ENCODE measurements at places on chromosomes 4 and X.

GRCh38 chr4:78100060-78100459 lies 42.9 kb downstream of the FRAS1 start:
- no peak for DNase-seq

DNA sequence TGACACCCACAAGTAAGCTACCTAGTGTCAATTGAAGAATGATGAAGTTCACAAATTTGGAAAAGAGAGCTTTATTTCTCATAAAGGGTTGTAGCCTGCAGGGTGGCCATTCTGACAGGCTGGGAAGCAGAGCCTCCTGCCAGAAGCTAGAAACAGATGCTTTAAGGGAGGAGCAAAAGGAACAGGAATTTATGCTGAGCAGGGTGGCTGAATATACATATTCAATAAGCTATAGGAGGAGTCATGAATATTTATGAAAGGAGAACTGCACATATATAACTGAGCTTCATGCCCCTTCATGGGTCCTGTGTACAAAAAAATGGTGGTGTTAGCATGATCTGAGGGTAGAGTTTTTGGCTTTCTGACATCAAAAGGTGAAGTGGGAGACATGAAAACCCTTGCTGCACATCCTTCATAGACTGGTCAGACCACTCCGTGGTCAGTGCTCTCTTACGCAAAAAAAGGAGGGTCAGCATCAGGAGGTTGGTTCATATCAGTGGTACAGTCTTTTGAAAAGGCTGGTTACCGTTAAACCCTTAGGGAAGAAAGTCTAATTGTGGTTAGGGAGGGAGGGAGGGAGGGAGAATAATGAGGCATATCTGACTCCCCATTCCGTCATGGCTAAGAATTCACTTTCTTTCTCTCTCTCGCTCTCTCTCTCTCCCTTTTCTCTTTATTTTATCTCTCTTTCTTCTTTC lies 121.4 kb downstream of the LUZP4 start:
- DNase-seq = no peak

GRCh38 chr4:123554801-123555232 lies 158.2 kb downstream of the SPRY1 start:
- DNase-seq = no peak

DNA sequence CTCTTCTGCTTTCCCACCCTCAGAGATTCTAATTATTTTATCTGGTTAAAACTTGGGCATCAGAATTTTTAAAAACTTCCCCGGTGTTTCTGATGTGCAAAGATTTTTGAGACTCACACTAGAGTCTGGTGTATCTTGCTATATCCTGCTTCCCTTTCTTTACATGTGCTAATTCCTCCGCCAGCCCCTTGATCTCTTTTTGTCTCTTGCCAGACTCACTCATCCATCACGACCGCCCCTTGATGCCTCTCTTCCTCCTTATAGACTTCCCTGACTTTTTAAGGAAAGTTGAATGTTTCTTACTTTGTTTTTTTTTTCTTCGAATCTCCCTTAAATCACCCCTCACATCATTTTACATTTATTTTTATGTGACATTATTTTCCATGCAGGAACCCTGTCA lies 274.9 kb upstream of the PITX2 start:
- DNase-seq = no peak

DNA sequence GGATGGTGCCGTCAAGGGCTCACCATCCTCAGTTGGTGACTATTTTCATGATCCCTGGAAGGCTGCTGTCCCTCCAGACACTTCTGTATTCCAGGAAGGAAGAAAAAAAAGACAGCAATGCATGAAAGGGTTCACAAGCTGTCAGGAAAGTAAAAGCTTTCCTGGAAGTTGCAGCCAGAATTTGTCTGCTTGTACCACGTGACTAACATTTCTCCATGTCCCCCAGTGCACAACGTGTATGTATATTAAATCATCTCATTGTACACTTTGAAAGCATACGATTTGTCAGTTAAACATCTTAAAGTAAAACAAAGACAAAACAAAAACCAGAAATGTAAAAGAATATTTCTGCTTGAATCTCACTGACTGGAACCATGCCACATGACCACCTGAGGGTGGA lies 127.4 kb upstream of the CLNK start:
- DNase-seq = no peak

DNA sequence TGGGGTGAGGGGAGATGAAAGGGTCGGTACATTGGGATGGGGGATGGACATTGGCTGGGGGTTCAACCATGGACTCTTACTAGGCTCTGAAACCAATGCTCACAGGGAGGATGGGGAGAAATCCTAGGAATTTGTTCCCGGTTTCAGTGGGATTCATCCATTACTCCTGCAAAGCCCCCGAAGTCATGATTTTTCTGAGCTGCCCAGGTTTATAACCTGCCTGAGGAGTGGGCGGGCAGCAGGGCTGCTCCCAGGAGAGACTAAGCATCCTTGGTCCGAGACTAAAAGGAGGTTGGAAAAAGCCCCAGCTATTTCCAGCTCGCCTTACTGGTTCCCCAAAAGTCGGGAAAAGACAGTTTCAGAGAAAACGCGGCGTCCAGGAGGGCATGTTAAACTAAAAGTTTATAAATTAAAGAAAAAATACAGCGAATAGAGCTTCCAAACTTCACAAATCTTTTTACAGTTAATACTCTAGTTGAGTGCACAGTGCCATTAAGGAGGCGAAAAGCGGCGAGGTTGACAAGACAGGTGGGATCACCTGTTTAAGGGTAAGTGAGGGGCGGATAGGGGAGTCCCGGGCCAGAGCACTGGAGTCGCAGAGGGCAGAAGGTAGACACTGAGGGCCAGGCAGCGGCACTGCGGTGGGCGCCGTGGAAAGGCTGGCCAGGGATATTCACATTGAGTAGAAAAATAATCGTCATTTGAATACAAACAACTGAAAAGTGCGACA lies 3.7 kb downstream of the NKX3-2 start:
- DNase-seq = no peak

- no peak for DNase-seq
These were observed 280.6 kb downstream of the PARM1 start for GRCh38 chr4:75213480-75213879.

- no peak for DNase-seq
These were observed 91.4 kb upstream of the MAD2L1 start for GRCh38 chr4:120158046-120158445.

GRCh38 chr4:16205298-16206164 lies 20.7 kb downstream of the TAPT1 start:
- no peak for DNase-seq

DNA sequence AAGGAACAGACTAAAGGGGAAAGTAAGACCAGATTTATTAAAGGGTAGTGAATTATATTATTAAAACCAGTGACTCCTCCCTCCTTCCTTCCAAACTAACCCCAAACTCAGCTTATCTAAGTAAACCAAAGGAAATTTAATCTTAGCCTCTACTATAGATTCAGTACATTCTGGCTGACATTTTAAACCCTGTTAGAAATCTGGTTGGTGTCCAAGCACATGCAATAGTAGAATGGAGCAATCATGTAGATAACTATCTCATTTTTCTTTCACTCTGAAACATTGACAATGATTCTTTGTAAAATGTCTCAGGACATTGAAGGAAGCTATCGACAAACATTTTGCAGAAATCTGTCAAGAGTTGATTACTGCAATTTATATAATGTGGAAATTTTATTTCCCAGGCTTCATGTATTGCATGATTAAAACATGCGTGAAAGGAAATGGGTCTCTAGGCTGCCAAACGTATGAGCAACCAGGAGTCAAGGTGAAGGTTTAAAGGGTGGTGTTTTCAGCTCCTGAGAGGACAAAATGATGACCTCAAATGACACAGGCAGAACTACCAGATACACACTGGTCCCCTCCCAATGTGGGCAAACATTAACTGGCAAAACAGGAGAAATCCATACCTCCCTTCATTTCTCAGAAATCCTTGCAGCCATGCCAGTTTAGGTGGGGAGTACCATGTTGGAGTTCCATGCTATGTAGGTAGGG lies 58.2 kb upstream of the RBM47 start:
- DNase-seq = no peak

GRCh38 chr4:42747971-42748370 lies 91.1 kb upstream of the ATP8A1 start:
- no peak for DNase-seq

DNA sequence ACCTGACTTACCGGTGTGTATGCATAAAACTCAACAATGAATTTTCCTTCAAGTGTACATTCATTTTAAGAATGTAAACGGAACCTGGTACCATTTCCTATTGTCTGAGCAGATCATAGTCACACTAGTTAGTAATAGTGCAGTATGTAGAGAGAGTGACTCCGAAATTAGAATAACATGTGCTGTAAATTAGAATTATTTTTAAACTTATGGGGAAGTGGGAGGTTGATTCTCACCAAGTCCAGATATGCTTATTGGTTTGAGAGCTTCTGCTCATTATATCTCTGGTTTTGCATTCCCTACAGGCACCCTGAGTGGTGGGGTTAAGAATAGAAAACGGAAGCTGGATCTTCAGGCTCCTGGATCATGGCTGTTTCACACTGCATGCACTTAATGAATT lies 39.6 kb downstream of the KLF3 start:
- DNase-seq = no peak

- no peak for DNase-seq
These were observed 72.1 kb downstream of the IDS start for GRCh38 chrX:149433051-149433450.

GRCh38 chrX:19709812-19710518 lies 177.4 kb downstream of the SH3KBP1 start:
- no peak for DNase-seq

DNA sequence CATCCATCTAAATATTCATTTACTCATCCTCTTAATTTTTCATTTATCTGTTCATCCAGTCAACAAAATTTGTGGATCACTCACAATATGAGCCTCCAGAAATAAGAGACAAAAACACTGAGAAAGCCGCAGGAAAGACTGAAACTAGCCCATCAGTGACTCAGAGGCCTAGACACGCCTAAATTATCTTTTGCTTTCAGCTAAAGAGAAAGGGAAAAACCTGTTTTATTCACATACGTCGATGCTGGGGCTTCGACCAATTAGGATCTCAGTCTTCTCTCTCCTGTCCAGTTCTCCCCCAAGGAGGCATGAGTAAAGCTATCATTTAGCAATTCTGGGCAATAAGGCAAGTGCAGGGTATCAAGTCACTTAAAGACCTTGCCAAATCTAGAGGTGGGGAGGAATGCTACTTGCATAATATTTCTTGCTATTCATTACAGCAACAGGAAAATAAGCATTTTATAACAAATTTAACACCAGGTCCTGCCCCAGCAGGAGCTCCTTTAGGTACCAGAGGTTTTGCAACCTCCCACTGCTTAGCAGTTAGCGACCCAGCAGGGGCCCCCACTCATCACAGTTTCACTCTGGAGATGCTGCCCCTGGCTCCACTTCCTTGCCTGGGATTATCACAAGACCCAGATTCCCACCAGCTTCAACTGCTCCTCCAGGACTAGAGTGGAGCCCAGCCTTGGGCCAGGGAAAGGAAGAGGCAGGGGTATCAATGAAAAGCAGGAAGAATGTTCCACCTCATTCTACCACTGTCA lies 30.1 kb upstream of the TMEM154 start:
- no peak for DNase-seq

DNA sequence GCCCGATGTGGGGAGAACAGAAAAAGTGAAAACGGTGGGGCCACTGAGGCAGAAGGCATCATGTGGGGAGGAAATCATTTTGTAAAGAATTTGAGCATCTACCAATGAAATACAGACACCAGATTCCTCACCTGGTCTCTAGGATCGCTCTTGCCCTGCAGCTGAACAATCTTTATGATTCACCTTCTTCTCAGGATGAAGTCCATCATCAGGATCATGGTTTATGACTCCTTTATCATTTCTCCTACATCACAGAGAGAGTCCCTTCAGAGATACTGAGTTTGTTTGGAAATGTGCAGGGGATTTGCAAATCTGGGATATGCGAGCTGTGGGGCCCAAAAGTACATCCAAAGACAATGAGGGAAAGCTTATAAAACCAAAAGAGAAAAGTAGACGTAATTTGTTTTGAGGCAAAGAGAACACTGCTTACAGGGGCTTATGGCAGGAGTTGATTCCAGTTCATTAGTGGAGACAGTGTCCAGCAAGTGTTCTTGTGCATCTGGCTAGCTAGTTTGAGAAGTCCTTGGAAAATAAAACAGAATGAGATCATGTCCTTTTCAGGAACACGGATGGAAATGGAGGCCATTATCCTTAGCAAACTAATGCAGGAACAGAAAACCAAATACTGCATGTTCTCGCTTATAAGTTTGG lies 15.3 kb upstream of the ANXA5 start:
- DNase-seq = no peak

GRCh38 chrX:10124506-10125247 lies 32.1 kb upstream of the CLCN4 start:
- no peak for DNase-seq

- no peak for DNase-seq
These were observed 163.3 kb upstream of the SLC7A11 start for GRCh38 chr4:138405466-138405891.

GRCh38 chrX:31743004-31743403 lies 671.2 kb upstream of the FTHL17 start:
- DNase-seq = no peak

- no peak for DNase-seq
These were observed 20.0 kb upstream of the PRRG3 start for GRCh38 chrX:151675121-151675746.

- no peak for DNase-seq
These were observed 57.2 kb downstream of the SCML2 start for GRCh38 chrX:18297251-18297650.

GRCh38 chr4:77155631-77156452 lies 1.2 kb upstream of the CCNG2 start:
- no peak for DNase-seq

- DNase-seq = no peak
These were observed 195.7 kb upstream of the ANK2 start for GRCh38 chr4:112853662-112854256.

DNA sequence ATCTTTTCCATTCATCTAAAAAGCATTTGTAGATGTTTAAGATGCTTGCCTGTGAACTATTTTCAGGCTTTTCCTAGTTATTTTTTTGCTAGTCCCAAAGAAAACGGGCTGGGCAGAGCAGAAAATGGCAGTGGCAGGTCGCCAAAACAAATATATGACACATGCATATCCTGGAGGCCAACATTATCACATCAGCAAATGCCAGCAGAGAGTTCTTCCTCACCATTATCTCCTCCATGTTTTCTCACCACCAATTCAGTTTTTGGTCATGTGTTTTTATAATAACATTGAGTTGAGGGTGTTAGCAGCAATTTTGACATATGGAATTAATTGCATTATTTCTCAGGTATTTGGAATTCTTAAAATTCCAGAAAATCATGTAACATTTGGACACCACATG lies 97.9 kb upstream of the EOLA2 start:
- no peak for DNase-seq
